ENCODE measurements at places on chromosomes 11 and 22.

DNA sequence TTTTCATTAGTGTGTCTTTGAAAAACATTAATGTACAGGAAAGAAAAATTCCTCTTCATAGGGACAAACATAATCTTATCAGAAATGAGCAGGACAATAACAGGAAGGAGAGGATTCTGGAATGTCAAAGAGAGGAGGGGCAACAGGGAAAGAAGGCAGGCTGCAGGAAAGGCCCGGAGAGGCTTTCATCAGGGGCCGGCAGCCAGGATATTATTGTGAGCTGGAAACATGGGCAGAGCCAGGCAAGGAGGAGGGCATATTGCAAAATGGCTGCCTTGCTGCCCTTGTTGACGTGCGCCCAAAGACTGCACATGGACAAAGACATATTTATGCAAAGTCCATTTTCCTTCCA, 433.7 kb downstream of the ETS1 start:
- DNase-seq, result no peak

DNA sequence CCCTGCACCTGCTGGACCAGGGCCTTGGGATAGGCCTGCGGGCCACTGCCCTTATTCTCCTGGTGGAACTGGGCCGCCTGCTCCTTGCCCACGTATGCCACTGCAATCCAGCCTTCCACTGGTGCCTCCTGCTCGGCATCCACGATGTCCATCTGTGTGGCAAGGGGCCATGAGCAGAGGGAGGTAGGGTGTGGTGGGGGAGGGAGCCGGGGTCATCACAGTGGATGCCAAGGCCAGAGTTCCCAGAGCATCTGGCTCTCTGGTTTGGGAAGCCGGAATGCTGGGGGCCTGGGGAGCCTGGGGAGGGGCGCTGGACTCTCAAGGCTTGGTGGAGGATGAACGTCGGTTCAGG, 627 bp downstream of the RNF215 start:
- DNase-seq, result no peak

DNA sequence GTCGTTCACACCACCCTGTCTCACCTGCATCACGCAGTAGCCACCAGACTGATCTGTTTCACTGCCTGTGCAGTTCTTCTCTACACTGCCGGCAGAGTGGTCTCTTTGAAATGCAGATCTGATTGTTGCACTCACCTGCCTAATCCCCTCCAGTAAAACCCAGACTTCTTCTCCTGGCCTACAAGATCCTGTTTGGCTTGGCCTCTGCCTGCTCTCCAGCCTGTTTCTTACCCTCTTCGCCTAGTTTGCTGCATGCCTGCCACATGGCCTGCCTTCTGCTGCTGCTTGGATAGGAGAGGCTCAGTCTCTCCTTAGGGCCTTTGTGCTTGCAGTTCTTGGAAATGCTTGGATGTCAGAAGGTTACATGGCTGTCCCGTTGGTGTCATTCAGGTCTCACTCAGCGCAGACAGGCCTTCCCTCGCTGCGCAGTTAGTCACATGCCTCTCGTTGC, 42.0 kb downstream of the PACS1 start:
- DNase-seq, result no peak

DNA sequence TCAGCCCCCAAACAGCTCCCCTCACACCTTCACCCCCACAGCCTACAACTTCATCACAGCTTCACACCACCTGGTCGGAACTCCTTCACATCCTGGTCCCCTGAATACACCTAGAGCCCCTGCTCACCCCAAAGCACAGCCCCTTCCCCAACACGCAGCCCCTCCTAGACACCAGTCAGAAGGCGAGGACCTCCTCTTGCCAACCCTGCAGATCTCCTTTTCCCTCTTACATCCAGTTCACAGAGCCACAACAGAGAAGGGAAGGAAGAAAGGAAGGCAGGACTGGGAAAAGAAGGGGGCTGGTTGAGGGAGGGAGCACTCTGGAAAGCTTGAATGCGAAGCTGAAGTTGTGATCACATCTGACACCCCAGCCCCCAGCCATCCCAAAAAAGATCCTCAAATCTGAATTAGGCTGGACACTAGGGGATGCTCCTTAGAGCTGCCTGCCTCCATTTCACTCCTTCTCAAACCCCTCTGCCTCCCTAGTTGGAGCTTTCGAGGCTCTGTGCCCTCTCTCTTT, 629 bp downstream of the CCKBR start:
- DNase-seq, result no peak

DNA sequence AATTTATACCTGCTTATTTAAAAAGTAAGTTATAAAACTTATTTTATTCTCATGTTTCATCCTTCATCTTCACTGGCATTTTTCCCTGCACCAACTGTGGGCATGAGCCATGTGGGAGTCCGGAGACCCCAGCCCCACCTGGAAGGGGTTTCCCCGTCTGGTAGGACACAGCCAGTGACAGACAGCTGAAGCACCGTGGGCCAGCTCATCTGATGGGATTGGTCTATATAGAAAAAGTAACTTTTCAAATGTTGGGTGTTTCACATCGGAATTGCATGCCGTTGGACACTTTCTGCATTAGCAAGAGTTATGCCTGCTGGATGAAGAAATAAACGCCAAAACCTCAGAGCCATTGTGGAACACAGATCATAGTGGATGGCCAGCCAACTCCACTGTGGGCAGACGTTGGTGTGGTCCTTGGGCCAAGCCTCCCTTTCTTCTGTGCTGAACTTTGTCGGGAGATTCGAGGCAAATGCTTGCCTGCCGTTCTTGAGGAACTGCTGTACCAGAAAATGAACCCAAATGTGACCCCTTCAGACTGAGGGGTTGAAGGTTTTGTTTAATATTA, 1329.3 kb downstream of the TBC1D22A start:
- no peak for DNase-seq

DNA sequence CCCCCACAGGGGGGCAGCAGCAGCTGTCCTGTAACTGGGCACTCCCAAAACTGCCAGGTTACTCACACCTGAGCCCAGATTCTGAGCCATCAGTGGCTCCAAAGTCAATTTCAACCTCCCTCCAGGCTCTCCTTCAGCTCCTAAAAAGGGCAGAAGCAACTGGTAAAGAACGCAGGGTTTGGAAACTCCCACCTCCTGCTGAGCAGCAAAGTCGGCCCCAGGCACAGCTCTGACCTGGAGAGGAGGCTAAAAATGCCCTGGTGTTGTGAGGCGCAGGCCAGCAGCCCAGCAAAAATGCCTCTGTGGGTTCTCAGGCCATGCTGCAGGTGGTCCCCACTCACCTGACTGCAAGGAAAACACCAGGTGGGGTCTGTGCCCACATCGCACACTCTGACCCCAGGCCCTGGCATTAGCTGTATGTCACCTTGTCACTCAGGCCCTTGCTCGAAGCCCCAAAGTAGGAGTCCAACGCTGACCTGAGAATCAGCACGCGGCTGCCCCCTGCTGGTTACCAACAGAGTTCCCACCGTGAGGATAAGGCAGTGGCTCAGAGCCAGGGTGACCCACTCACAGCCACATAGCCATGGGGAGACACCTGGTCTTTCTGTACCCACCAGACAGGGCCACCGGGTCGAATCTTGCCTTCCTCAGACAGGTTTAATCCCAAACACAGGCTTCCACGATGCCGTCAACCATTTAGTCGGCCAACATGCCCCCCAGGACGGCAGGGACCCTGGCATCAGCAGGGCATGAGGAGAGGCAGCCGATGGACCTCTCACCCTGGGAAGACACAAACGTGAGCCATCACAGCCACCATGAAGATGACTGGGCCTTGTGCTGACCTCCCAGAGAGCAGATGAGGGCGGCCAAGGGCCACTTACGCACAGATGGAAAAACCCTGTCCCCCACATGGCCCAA, 11.1 kb downstream of the POLR3H start:
- no peak for DNase-seq

GRCh38 chr11:80096736-80097135, 655.9 kb upstream of the TENM4 start:
- DNase-seq, result peak; percentile 61

- no peak for DNase-seq
Measured at GRCh38 chr11:111000400-111001080, 245.0 kb upstream of the POU2AF2 start.

DNA sequence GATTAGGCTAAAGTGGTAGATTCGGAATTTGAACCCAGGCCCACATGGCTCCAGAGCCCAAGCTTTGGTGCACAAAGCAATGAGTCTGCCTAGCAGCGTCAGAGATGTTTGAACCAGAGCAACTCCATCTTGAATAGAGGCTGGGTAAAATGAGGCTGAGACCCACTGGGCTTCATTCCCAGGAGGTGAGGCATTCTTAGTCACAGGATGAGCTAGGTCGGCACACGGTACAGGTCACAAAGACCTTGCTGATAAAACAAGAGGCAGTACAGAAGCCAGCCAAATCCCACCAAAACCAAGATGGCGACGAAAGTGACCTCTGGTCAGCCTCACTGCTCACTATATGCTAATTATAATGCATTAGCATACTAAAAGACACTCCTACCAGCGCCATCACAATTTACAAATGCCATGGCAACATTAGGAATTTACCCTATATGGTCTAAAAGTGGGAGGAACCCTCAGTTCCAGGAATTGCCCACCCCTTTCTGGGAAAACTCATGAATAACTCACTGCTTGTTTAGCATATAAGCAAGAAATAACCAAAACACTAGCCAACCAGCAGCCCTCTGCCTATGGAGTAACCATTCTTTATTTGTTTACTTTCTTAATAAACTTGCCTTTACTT, 40.3 kb upstream of the DAGLA start:
- no peak for DNase-seq

DNA sequence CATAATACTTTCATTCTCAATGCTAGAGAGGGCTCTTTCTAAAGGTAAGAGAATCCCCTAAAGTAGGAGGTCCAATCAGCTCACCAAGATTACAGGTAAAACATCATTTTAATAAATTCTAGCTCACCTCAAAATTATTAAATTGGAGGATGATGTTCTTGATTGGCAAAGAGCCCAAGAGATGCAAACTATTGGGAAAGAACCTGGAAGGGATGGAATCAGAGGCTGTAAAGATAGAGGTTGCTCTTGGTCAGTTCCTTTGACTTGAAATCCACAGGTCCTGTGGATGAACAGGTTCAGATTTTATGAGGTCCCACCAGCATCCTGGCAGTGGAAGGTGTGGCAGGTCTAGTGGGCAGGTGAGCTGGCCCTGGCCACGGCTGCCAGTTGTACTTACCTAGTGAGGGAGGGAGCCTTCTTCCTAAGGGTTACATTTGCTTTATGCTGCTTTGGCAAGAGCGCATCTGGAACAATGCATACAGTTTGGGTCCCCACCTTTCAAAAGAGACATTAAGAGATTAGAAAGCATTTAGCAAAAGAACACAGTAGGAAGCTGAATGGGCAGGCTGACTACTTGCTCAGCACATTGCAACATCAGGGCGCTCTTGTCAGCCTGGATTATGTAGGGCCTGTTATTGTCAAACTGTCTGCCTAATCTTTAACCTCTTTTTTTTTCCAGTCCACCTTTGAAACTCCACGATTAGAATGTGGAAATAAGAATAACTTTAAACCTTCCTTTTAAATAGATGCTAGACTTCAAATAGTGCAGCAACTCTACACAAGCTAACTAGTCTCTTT, 97.0 kb downstream of the RDX start:
- no peak for DNase-seq

GRCh38 chr22:22386602-22387385, 121.7 kb downstream of the ZNF280B start:
- no peak for DNase-seq

DNA sequence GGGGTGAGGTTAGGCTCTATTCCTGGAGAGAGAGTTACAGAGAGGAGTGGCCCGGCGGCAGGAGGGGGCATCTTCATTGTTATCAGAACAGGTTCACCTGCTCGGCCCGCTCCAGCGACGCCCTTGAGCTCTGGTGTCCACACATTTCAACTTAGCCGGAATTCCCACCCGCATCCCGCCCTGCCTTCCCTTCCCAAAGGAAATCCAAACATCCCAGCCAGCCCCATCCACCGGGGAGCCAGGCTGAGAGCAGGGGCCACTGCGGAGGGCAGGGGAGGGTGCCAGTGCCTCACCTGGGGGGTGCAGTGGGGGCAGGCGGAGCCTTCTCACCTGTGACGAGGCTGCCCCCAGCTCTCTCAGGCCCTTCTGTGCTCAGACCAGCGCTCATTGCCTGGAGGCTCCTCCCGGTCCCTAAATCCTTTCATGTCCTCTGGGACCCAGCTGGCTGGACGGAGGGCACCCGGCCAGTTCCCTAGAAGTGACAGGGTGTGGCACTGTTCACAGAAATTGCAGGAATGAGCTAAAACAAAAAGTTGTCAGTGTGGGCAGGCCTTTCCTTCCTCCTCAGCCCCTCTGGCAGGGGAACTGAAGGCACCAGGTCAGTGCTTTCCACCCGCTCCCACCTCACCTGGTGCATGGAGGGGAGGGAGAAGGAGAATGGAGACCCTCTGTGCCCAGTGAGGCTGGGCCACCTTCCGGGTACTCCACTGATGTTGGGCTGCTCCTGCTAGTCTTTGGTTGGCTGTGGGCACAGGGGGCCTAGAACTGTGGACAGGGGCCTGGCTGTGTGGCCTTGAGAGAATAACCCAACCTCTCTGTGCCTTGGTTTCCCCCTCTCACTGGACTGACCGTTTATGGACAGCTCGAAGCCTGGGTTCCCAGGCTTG, 2.2 kb upstream of the MRGPRG start:
- DNase-seq, result no peak

DNA sequence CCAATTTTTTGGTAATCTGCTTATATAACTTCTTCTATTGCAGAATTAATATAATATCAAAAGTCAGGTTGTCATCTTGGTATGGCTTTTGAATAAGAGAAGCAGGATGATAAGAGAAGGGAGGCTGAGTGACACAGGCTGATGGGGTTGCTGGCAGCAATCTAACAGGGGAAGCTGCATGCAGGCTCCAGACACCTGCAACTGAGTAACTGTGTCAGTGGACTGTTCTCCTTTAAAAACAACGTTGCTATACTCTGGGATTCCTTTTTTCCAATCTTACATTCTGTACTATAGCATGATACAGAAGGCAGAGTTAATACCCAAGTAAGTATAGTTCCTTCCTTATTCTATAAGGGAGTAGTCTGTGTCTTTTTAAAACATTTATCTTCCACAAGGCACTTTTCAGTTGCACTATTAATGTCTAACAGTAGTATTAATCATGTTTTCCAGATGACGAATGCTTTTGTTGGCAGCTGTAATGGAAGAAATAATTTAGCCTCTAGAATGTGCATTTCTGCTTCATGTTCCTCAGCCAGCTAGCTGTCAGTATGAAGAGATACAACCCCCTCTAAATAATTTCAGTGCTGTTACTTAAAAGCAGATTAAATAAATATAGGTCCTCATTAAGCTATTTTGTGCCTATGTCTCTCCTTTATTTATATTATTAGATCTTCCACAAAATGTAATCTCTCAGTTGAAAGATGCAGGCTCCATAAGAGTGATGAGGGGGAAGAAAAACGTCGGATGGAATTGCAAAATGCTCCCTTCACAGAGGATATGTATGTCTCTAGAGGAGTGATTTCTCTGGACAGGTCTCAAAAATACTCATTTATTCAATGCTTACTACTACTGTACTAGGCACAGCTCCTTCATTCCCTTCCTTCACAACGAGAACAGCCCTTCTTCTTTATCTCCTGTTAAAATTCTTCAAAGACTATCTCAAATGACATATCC, 50.8 kb downstream of the ATG16L2 start:
- no peak for DNase-seq
